ENCODE measurements at places on chromosomes 16 and 17.
A peak's percentile ranks its signal among the peaks of the same experiment; 100 is the strongest.

DNA sequence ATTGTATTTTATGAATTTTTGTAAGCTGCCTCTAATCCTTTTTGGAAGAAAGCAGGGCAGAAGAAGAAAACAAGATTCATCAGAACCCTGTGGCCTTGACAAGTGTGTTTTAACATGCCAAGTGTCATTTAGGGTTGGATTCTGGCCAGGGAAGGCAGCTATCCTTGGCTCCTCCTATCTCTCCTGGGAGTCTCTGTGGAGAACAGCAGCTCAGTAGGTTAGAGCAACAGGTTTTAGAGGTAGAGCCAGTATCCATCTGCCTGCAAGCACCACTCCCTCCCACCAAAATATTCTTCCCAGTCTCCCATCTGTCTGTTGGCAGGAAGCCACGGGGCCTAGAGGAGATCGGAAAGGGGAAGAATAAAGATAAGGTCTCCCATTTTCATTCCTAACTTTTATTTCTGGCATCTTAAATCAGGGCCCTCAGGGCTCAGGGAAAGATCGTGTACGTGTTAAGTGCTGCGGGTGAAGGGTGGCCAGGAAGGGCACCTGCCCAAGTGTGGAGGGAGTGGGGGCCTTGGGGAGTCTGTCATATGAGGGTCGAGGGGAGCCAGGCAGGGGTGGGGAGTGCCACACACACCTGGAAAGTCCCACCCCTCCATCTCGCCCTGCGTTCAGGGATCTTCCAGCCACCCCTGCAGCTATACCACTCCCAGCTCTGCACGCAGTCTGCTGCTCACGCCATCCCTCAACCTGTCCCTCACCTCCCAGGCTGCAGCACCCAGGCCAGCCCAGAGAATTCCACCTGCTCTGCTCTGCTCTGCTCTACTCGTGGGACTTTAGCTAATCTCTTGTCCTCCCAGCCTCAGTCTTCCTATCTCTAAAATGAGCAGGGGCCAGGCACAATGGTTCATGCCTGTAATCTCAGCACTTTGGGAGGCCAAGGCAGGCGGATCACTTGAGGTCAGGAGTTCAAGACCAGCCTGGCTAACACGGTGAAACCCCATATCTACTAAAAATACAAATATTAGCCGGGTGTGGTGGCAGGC, 17.1 kb upstream of the CPSF4L start:
- DNase-seq = no peak

DNA sequence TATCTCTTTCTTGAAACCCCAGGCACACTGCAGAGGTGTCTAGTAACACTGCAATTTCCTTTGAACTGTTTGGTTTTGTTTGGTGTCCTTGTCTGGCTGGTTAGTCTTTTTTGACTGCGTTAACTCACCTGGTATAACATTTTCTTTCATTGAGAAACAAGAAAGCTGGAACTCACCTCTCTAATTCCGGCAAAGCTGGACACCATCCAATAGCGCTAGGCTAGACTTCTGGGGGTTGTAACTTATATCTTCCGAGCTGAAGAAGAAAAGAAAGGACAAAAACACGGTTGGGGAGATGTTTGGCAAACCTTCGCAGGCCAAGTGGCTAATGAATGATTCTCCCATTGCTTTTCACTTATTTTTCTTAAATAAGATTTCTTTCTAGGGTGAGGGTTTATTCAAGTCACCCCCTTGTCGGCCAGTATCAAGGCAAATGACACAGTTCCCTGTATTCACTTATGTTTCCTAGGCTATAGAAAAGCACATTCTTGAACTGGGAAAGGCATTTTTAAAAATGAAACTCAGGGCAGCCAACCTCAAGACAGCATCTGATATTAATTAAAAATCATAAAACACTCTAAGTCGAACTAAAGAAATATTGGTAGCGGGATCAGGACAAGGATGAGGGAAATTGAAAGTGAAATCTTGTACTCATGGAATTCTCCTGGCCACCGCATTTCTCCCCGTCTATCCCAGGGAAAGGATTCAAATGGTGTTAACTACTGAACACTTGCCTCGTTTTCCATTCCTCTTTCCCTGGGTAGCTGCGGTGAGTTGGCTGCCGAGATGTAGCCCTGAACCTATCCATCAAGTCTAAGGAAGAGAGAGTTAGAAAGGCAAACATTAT, 95.9 kb upstream of the ZFHX3 start:
- no peak for DNase-seq

DNA sequence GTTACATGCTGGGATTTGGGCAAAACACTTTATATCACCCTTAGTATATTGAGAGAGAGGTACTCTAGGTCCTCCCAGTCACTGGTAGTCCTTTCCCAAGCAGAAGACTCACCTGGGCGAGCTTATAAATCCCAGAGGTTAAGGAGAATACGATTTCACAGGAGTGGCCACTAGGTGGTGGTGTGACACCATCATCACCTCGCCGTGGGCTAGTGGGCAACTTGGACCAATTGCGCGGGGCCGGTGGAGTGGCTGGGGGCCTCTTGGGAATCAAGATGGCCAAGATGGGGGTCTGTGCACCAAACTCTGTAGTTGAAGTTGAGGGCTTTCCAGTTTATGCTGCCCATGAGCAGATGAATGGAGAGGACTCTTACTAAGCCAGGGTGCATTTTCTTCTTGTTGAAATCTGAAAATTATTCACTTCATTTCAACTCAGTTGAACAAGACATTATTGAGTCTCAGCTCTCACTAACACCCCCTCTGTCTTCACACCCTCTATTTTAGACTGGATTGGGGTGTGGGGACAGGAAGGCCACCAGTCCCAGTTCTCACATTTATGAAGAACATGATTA, 38.2 kb upstream of the PIRT start:
- no peak for DNase-seq

DNA sequence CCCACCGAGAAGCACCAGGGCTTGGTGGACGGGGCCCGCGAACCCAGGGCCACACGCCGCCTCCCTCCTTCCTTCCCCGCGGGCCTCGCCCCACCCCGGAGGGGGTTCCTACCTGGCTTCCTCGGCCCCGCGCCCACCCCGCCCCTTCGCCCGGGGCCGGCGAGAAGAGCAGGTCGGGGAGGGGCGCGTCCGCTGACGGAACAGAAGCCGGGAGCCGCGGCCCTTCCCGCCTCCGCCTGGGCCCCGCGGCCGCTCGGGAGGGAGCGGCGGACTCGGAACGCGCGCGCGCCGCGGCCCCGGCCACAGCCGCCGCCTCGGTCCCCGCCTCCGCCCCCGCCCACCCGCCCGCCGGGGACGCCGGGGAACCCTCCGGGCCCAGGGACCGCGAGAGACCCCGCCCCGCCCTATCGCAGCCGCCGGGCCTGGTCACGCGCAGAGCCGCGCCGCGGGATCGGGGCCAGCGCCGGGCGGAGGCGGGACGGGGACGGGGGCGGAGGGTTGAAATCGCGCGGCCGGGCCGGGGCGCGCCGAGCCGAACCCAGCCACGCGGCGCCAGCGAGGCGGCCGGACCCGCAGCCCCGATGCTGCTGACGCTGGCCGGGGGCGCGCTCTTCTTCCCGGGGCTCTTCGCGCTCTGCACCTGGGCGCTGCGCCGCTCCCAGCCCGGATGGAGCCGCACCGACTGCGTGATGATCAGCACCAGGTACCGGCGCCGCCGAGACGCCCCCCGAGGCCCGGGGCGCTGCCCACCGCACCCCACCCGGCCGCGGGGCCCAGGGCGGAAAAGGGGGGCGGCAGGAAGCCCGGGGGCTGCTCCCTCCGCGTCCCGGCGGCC, at the start of gene TLCD3A:
Gene TLCD3A (plus strand): TSS at position 530 of the 835 bp plus-strand sequence. CDS start 52 bp downstream, at position 582.
- DNase-seq = no peak

DNA sequence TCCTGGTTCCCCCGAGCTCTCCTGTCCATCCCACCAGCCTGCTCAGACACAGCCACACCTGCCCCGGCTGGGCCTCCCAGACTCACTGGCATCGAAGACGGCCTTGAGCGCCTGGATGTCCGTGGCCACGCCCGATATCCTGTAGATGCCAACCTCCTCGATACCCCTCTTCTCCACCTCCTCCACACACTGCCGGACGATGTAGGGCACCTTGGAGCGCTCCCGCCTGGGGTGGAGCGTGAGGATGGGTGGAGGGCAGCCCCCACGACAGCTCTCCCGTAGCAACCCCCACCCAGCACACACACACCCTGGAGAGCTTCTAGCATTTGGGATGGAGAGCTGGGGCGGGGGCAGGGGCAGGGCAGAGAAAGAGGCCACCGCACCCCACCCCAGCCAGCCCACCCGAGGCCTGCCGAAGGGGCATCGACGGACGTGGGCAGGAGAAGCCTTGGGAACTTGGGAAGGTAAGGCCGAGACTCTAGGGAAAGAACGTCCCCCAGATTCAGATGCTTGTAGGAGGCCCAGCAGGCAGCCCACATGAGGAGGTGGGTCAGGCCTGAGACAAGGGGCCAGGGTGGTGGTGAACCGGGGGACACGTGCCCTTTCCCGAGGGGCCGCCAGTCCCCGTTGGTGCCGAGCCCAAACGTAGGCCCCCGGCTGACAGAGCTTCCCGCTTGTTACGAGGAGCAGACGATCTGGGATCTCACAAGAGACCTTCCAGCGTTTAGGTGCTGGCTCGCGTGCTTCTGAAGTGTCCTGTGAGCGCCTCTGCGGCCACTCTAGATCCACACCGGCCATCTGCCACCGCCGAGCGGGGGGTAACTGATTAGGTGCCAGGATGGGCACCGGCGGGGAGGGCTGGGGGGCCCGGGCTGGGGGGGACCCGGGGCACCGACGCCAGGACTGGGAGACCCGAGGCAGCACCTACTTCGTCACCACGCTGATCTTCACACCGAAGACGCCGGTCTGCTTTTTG, 15.1 kb downstream of the TIMM22 start:
- no peak for DNase-seq

DNA sequence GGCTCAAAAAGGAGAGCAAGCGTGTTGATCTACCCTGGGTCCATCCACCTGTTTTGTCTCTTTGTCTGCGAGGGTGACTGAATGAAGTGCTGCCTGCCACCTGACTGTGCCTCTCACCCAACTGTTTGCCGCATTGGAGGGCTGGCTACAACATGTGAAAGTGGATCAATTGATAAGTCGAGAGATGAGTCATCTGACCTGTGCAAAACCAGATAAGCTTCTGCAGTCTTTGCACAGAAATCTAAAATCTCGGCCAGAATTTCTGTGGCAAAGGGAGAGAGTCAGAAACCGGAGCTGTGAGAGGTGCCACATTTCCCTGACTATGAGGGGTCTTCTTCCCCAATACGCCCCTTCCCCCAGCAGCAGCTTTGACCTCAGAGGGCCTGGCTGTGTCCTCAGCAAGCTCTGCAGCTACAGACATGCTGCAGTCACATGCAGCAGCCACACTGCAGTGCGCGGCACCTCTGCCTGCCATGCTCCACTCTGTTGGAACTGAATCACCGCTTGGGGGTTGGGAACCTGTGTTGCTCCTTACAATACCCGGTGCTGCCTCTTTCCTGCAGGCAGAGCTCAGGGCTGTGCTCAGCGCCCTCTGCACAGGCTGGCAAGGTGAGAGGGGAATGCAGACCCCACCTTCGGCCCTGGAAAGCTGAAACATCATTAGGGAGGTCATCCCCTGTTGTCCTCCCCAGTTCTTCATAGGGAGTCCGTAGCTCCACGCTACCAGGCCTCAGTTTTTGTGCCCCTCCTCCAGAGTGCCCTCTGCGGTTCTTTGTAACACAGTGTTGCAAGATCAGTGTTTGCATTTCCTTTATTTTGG, 16.2 kb upstream of the HAS3 start:
- DNase-seq = no peak

- DNase-seq = no peak
Observed at GRCh38 chr16:87948735-87949070, 2.5 kb upstream of the BANP start.

DNA sequence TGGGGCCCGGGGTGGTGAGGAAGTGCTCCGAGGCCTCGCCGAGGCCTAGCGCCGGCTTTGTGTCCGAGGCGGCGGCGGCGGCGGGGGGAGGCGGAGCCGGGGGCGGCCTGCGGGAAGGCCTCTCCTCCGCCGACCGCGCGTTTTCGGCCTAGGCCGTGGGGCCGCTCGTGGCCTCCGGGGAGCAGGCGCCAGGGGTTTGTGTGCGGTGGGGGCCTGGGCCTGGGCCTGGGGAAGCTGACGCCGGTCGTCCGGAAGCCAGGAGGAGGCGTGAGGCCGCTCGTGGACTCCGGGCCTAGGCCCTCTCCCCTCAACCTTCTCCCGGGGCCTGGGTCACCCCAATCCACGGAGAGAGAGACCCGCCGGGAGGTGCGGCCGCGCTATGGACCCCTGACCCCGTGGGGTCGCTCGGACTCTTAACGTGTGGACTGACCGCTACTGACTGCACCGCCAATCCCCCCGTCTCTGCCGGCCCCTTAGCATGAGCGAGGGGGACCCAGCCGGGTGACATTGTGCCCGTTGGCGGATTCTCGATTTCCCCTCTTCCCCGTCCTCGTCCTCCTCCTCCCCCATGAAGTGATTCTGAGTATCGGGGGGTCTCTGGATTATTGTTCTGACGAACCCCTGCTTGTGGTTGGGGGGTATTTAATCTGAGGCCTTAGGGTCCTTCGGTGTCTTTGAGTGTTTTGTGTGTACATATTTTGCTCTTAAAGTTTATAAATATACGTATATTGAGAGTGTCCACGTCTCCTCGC, 660 bp downstream of the RBBP6 start:
- DNase-seq = peak; percentile 16

DNA sequence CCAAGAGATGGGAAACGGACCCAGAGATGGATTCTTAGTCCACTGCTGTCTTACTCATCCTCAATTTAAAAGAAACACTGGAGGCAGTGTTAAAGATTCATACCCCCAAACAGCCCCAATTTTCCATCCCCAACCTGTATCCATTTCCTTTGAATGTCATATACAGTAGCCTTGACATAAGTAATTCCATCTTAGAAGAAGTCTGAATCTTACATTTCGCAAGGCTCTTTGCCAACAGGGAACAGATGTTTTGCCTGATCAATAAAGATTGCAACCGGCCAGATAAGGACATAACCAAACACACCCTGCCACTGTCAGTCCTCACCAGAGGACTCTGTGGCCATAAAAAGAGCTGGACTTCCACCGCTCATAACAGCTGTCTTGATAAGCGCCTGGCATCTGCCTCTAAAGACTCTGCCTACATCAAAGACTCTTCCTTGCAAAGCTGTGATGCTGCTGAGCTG, 59.0 kb upstream of the MED9 start:
- DNase-seq = no peak

- no peak for DNase-seq
Observed at GRCh38 chr16:57753448-57754353, 18.1 kb downstream of the KATNB1 start.

DNA sequence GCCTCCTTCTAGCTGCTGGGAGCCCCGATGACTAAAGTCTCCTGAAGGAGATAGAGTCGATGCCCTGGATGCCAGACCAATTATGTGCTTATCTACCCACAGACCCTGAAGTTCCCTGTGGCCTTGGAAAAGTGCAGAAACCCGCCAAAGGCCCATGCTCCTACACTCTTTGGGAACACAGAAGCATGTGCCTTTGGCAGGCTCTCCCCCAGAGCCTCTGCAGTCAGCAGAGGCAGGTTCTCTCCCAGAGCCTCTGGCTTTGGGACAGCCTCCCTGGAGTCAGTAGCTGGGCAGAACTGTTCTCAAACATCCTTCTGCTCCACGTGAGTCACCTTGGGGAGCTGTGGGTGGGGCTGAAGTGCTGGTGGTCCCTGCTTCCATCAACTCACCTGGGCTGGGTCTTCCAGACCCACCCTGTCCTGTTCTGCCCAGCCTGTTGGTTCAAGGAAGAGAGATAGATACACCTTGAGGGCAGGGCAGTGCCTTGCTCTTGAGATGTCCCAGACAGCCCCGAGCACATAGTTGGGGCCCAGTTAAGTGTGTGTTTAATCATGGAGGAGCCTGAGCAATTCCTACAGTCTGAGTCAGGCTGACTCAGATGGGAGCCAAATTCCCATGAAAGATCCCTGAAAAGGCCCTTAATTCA, 3.2 kb upstream of the CDK5RAP3 start:
- no peak for DNase-seq

Measured in T follicular helper cell (primary cell).